Stimulated activated CD4-positive, alpha-beta T cell treated with anti-CD3 and anti-CD28 coated beads, Interleukin-1b, Interleukin-23, amount 100 ng/mL, for 1 hour (primary cell): ENCODE measurements at places on chromosomes 13 and 19.

- DNase-seq = no peak
These were observed 47.7 kb downstream of the DOCK9 start for GRCh38 chr13:98930151-98930591.

DNA sequence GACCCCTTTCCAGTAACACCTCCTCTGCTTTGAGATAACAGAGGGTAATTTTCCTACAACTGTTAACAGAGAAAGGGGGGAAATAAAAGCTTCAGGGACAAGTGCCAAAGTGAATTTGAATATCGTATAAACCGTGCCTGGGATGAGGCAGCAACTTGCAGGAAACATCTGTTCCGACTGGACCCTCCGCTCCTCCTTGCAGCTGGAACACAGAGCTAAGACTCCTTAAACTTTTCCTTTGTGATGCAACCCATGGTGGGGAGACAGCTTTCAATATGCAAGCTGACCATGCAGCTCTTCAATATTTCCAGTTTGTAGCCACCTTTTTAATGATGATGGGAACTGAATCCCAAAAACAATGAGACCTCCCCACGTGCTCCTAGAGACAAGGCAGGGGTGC lies 432.6 kb downstream of the ZNF536 start:
- DNase-seq = no peak

- DNase-seq = no peak
These were observed 74.0 kb downstream of the SCGB2B2 start for GRCh38 chr19:34603003-34603402.

GRCh38 chr13:49436890-49437289 lies 7.0 kb downstream of the CAB39L start:
- DNase-seq = no peak

GRCh38 chr13:28582892-28583240 lies 76.1 kb upstream of the POMP start:
- no peak for DNase-seq

DNA sequence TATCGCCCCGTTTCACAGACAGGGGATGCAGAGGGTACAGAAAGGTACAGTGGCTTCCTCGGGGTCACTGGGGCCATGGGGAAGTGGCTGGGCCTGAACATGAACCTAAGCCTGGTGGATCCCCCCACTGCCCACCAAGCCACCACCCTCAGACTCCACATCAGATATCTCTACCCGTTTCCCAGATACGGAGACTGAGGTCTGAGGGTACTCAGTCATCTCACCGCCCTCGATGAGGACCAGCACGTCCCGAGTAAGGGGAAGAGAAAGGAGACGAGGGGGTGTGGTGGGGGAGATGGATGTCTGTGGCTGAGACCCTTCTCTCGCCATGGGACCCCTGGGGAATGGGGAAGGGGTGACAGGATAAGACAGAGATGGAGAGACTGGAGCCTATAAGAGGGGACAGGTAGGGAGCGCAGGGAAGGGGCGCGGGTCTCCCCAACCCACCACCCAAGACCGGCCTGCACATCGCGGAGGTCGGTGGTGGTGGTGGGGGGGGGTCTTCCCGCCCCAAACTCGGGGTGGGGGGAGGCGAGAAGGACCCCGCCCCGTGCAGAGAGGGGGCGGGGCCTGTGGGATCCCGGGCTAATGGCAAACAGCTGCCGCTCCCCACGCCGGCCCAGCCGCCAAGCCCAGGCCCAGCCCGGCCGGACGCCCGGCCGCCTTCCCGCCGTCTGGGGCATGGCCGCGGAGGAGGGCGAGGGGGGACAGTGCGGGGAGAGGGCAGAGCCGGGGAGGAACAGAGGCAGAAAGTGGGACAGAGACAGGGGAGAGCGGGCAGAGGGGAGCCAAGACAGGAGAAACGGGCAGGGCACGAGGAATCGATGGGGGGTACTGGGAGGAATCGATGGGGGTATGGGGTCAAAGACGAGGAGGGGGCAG lies 698 bp downstream of the KANK2 start:
- no peak for DNase-seq

GRCh38 chr13:106756446-106756845 lies 188.5 kb upstream of the ARGLU1 start:
- DNase-seq = no peak

- no peak for DNase-seq
These were observed 130.8 kb downstream of the KLF12 start for GRCh38 chr13:74003374-74003773.

DNA sequence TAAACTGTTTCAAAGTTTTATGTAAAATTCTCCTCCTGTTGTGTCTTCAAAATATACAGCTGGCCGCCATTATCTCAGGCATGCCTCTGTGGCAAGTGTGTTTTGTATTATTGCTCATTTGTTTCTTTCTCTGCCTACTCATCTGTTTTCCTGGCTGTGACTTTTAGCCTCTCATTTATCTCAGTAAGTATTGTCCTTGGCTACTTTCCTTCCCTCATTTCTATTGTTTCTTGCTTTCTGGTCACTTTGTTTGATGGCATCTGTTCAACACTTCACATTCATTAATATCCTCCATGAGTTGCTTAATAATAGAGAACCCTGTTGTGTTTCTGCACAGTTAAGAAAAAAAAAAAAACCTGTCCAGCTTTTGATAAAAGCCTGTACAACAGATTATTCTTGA lies 869.4 kb downstream of the PCDH17 start:
- no peak for DNase-seq

- DNase-seq = peak; percentile 77
These were observed 14.1 kb upstream of the AKAP8L start for GRCh38 chr19:15432629-15433518.

GRCh38 chr13:51457086-51457815 lies 4.4 kb upstream of the INTS6 start:
- DNase-seq = no peak

DNA sequence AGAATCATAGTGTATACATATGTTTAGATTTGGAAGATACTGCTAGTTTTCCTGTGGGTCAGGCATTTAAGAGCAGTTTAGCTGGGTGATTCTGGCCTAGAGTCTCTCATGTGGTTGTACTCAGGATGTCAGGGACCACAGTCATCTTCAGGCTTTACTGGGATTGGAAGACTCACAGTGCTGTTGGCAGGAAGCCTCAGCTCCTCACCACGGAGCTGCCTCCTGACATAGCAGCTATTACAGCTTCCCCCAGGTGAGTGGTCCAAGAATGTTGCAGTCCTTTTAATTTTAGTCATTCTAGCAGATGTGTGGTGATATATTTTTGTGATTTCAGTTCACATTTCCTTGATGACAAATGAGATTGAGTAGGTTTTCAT lies 16.9 kb upstream of the GPR18 start:
- DNase-seq = no peak

DNA sequence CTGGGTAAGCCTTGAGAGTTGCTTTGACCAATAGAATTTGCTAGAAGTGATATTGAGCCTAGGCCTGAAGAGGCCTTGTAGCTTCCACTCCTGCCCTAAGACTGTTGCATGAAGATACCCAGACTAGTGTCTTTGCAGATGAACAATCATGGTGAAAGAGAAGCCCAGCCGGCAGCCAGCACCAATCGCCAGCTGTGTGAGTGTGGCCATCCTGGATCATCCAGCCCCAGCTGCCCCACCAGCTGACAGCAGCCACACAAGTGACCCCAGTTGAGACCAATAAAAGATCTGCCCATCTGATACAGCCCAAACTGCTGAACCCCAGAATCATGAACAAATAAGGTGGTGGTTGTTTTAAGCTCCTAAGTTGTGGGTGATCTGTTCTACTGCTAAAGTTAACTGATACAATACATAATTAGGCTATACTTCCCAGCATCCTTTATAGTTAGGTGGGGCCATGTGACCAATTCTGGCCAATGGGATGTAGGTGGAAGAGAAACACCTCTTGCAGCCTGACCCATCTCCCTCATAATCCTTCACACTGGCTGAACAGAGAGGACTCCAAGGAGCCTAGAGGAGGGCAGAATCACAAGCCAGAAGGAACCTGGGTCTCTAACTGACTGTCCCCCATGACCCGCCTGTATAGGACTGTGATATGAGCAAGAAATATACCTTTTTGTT lies 9.4 kb upstream of the ZNF428 start:
- DNase-seq = no peak

DNA sequence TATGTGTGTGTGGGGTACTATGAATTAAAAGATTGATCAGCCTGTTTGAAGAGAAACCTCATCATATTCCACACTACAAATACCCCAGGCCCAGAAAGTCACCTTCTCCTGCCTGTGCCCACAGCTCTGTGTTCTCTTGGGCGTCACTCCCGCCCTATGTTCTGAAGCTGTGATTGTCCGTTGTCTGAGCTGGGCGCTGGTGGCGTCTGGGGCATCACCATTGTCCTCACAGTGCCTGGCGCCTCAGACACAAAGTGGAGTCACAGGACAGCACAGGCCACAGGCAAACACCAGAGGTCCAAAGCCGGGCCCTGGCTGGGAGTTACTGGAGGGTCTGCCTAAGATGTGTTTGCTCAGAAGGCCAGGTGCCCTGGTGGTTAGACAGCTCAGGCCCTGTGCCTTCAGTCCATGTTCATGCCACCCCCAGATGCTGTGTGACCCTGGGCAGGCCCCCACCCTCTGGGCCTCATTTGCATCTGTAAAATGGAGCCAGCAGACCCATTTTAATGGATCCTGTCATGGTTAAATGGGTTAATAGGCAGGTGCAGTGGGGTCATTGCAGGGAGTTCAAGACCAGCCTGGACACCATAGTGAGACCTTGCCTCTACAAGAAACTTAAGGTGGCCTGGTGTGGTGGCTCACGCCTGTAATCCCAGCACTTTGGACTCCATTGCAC lies 34.5 kb downstream of the DNM2 start:
- no peak for DNase-seq

GRCh38 chr13:112106478-112107141 lies 39.7 kb downstream of the SOX1 start:
- no peak for DNase-seq

GRCh38 chr13:24662195-24663088 lies 17.8 kb upstream of the ATP12A start:
- DNase-seq = no peak

GRCh38 chr19:35354898-35355297 lies 3.4 kb upstream of the FFAR3 start:
- no peak for DNase-seq

DNA sequence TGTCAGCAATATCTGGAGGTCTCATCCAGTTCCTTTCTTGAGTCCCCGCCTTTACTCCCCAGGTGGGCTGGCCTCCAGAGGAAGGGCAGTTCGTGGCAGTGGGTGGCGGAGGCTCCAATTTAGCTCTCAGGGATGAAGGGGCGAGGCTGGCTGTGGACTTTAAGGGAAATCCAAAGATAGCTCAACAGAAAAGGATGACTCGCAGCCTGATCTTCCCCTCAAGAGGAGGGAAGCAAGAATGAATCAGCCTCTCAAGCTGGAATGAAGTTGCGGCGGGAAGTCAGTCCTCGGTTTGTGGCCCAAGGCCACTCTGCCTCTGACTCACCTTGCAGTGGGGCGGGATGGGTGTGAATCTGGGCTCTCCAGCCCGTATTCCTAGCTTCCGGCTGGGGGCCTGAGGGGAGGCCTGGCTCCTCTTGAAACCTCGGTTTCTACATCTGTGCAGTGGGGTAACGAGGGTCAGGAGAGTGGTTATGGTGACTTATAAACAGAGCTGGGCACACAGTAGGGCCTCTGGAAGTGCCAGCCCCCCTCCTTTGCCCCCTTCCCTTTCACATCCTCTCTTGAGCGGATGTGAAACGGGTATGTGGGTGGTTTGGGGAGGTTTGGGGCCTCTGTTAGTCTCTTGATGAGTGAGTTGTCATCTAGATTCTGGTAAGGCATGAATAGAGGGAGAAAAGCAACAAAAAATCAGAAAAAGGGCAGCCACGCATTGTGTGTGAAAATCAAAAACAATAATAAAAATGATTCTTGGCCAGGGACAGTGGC lies 10.5 kb upstream of the SMG9 start:
- no peak for DNase-seq

GRCh38 chr13:100510208-100510957 lies 78.2 kb downstream of the GGACT start:
- DNase-seq = no peak

DNA sequence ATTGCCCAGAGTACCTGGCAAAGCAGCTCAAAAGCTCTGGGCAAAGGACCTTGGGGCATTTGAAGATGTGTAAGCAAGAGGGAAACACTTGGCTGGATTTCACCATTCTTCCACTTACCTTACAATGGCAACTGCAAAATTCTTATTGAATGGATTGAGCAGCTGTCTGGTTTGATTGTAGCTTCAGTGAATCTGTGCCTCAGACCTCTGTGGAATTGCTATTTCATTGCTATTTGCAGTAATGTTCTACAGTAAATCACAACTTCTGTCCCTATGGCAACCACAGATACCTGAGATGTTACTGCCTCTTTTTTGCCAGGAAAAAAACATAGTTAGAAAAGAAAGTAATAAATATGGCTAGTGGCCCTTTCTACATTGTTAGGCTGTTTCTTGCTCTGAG lies 519.5 kb downstream of the SUCLA2 start:
- DNase-seq = no peak

DNA sequence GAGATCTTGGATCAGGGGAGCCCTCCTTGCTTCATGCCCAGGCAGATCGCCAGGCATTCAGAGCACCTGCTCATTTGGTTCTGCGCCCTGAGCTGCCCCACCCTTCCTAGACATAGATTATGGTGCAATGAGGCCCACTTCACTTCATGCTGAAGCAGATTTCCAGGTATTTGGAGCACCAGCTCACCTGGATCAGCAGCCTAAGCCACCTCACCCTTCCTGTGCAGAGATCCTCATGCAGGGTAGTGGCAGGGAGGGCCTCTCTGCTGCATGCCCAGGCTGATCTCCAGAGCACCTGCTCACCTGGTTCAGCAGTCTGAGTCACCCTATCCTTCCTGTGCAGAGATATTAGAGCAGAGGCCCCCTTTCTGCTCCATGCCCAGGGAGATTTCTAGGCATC lies 1966.1 kb downstream of the PCDH9 start:
- no peak for DNase-seq

DNA sequence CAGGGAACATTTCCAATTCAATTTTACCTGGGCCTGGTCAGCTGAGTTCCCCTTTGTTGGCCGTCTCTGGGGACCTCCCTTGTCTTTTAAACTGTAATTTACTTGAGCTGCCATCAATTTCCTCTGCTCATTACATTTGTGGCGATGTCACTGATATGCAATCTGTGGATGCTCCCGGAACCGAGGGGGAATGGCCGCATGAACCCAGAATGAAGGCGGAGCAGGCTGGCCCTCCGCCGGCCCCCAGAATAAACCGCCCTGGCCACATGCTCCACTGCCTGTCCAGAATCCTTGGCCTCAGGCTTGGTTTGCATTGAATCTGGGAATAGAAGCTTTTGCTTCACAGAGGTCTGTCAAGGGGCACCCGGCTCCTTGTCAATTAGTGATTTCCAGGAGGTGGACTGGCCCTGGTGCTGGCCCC lies 276.8 kb downstream of the TEX29 start:
- DNase-seq = no peak

DNA sequence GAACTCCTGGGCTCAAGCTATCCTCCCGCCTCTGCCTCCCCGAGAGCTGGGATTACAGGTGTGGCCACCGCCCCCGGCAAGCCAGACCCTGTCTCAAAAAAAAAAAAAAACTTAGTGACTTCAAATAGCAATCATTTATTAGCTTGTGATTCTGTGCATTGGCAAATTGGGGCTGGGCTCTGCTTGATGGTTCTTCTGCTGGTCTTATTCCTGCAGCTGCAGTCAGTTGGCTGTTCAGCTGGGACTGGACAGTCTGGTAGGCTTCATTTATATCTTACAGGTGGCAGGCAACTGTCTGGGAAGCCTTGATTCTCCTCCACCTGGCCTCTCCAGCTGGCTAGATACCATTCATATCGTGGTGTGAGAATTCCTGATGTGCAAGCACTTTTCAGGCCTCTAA lies 7.4 kb downstream of the DHDH start:
- DNase-seq = no peak

- DNase-seq = no peak
These were observed 3.4 kb upstream of the HNRNPA1L2 start for GRCh38 chr13:52638666-52639328.

- DNase-seq = no peak
These were observed 24.8 kb upstream of the ZNF527 start for GRCh38 chr19:37346091-37346490.

- no peak for DNase-seq
These were observed 119.3 kb upstream of the GJB6 start for GRCh38 chr13:20351281-20352022.
